ENCODE measurements at places on chromosomes 3 and 15. TPM values are rescaled to one million over a fixed set of nuclear protein-coding genes. Genes with fewer than 3 reads are reported as not detected.

TMEM212 gene
- not detected for total RNA-seq

DNA sequence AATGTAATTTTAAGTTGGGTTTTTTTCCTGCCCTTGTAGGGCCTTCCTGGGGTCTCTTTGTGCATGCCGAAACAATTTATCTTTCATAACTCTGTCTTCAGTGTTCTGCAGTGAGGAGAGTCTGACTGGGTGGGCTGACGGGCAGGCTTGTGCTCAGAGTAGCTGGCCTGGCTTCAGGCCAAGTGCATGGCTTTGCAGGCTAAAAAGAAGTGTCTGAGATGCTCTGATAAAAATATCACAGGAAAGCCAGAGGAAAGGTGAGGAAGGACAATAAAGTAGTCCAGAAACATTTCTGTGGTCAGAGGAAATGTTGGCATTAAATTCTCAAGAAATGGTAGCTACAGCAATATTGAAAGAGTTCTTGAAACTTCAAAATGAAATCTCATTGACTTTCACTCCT, 25.5 kb downstream of the ST3GAL6 start:
- no peaks in the 10 kb centered on the region for H3K27me3 ChIP-seq
- H3K4me3 ChIP-seq = no peak overlapping the region
- H3K36me3 ChIP-seq = no peaks in the 10 kb centered on the region
- no peak overlapping the region for H3K27ac ChIP-seq
- H3K4me1 ChIP-seq = peaks cover 5% of the 10 kb centered on the region
- DNase-seq = no peak

DNA sequence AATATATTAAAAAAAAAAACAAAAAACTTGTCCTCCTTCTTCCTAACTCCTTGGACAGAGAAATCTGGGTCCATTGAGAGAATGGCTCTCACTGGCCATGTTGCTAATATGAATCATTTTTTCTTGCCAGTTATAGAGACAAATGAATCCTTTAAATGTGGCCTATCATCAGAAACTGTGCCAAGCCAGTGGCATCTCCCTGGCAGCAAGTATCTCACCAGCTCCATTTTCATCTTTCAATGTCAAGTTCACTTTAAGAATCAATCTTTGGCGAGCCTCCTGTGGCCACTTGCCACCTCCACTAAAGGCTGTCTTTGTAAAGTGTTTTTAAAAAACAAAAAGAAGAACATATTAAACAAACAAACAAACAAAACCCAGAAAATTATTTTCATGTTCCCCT, 202.5 kb downstream of the TUSC7 start:
- no peak for DNase-seq
- no peaks in the 10 kb centered on the region for H3K4me1 ChIP-seq
- no peaks in the 10 kb centered on the region for H3K36me3 ChIP-seq
- no peak overlapping the region for H3K4me3 ChIP-seq
- no peak overlapping the region for H3K27ac ChIP-seq

DNA sequence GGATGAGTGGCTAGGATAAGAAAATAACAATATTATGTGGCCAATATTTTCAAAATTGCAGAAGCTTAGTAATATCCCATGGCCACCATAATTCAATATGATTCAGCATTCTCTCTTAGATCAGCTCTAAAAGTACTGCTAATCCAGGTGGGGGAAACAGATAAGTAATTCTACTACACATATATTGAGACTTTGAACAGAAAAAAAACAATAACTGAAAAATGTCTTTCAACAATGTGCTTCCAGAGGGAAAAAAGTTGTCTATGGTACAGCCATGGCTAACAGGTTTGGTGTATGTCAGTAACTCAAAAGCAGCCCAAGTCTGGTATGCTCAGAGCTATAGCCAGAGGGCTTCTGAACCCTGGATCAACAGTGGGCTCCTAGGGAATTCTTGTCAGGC, 42.4 kb upstream of the PPIB start:
- no peak overlapping the region for H3K27ac ChIP-seq
- DNase-seq = no peak
- no peaks in the 10 kb centered on the region for H3K4me1 ChIP-seq
- no peaks in the 10 kb centered on the region for H3K27me3 ChIP-seq
- no peaks in the 10 kb centered on the region for H3K36me3 ChIP-seq

ZNF502 gene
- 3.3 TPM for total RNA-seq

DNA sequence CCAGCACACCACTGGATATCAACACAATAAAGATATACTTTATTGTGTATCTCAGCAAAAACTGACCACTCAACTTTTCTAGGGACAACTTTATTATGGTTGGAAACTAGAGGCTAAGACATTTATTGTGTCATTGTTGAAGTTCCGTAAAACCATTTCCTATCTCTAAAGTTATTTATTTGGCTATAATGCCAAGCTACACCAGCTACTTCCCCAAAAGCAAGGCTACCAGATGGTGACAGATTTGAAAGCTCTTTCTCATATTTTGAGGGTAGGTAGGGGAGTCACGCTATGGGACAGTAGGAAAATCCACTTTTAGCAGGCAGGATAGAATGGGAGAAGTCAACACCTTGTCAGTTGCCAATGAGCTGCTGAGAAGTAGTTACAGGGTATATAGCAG, 834.6 kb upstream of the CFAP20DC start:
- no peaks in the 10 kb centered on the region for H3K4me1 ChIP-seq
- no peak for DNase-seq
- no peak overlapping the region for H3K27ac ChIP-seq
- H3K27me3 ChIP-seq = no peaks in the 10 kb centered on the region

CPLX3 gene
- not detected for total RNA-seq

GRCh38 chr15:100099976-100100375, 241.8 kb downstream of the ADAMTS17 start:
- H3K27me3 ChIP-seq = no peaks in the 10 kb centered on the region
- H3K4me1 ChIP-seq = no peaks in the 10 kb centered on the region
- H3K27ac ChIP-seq = no peak overlapping the region
- DNase-seq = no peak
- H3K36me3 ChIP-seq = no peaks in the 10 kb centered on the region

DNA sequence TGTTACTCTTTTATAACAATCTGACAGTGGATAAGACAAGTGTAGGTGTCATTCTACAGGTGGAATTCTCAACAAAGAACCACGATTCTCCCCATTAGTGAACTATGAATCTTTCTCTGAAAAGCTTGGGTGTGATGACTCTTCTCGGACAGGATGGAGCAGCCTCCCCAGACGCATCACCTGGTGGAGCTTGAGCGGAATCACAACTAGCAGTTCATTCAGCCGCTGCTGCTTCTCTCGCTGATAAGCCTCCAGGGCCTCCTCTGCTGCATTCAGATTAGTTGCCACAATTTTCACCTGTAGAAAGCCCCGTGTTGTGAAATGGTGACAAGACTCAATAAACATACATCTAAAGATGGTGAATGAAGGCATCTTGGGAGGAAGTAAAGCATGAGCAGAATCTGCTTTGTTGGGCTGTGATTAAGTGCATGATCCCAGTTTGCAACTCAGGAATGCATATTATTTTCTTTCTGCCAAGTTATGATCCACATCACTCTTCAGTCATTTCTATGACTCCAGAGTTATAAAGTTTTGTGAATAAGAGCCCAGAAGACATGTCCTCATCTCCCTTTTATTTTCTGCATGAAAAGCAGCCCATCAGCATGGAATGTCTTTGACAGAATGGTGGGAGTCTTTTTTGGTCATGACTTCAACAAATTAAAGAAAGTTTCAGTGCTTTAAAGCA, 93.6 kb downstream of the BOC start:
- no peaks in the 10 kb centered on the region for H3K36me3 ChIP-seq
- no peak overlapping the region for H3K27ac ChIP-seq
- no peaks in the 10 kb centered on the region for H3K27me3 ChIP-seq
- H3K4me1 ChIP-seq = no peaks in the 10 kb centered on the region
- DNase-seq = no peak

GRCh38 chr3:184140436-184140835, 5.3 kb downstream of the EIF2B5 start:
- peaks cover 14% of the 10 kb centered on the region for H3K4me1 ChIP-seq
- H3K27ac ChIP-seq = no peak overlapping the region
- no peaks in the 10 kb centered on the region for H3K36me3 ChIP-seq
- H3K4me3 ChIP-seq = no peak overlapping the region
- H3K27me3 ChIP-seq = no peaks in the 10 kb centered on the region

DNA sequence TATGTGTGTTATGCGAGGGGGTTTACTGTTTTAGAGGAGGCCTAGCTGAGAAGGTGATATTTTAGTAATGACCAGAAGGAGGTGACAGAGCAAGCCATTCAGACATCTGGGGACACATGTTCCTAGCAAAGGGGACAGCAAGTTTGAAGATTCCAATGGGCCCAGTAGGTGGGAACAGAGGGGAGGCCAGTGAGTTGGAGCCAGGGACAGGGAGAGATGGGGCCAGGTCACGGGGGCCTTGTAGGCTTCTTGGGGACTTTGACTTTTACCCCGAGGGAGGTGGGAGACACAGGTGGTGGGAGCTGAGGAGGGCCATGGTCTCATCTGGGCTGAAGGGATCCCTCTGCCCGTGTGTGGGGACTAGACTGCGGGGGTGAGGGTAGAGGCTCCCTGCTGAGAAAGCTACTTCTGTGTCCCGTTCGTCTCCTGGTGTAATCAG, 72.5 kb downstream of the MGLL start:
- H3K4me1 ChIP-seq = peaks cover 9% of the 10 kb centered on the region
- no peak for DNase-seq
- no peaks in the 10 kb centered on the region for H3K27me3 ChIP-seq
- H3K27ac ChIP-seq = no peak overlapping the region

DNA sequence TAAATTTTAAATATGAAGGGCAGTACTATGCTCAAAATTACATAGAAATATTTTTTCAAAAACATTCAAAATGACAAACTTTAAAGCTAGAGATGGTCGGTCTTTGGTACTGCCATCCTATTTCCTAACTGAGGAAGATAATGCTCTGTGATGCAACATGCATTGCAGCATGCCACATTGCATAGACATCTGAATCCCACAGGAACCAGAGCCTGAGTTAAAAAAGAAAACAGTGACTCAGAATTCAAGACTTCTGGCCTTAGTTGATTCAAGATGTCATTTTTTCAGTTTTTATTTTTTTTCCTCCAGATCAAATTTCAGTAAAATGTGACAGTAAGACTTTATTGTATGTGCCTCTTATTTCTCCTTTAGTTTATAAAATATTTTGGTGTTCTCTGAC, 33.1 kb downstream of the TP63 start:
- H3K36me3 ChIP-seq = no peaks in the 10 kb centered on the region
- DNase-seq = peak; percentile 48
- H3K27ac ChIP-seq = no peak overlapping the region

IL5RA gene
- 1.5 TPM for total RNA-seq

- H3K4me1 ChIP-seq = no peaks in the 10 kb centered on the region
- H3K27me3 ChIP-seq = peaks cover 13% of the 10 kb centered on the region
- no peak overlapping the region for H3K4me3 ChIP-seq
- H3K27ac ChIP-seq = no peak overlapping the region
Measured at GRCh38 chr15:87959080-87959479, 297.5 kb downstream of the NTRK3 start.

MUSTN1 gene
- 2.6 TPM for total RNA-seq

GRCh38 chr15:33720952-33721351, 247.3 kb upstream of the CHRM5 start:
- H3K27ac ChIP-seq = no peak overlapping the region
- H3K36me3 ChIP-seq = no peaks in the 10 kb centered on the region
- H3K4me3 ChIP-seq = no peak overlapping the region
- H3K4me1 ChIP-seq = no peaks in the 10 kb centered on the region
- no peak for DNase-seq

GOLGA8O gene
- total RNA-seq = 0.73 TPM

GRCh38 chr15:71526060-71526820, 284.1 kb upstream of the NR2E3 start:
- no peaks in the 10 kb centered on the region for H3K27me3 ChIP-seq
- no peak overlapping the region for H3K4me3 ChIP-seq
- peak; percentile 38 for DNase-seq
- no peak overlapping the region for H3K27ac ChIP-seq

- H3K27ac ChIP-seq = no peak overlapping the region
- no peak for DNase-seq
- H3K4me1 ChIP-seq = no peaks in the 10 kb centered on the region
Measured at GRCh38 chr3:138374573-138375134, 26.3 kb downstream of the MRAS start.

DNA sequence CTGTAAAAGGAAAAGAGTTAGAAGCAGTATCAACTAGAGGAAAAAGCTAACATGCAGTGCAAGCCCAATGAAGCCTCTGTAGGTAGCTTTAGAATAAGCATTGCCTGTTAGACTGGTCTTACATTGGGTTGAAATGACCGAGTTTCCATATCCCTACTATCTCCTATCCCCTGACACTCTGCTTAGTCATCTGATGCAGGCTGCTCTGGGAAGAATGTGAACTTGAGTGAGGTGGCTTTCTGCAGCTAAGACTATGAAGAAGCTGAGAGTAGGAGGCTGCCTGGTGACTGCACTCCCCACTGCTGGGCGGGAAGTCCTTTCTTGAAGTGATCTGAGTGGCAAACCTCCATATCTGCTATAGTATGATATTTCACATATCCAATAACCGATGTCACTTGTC, 64.7 kb downstream of the OXSM start:
- H3K27ac ChIP-seq = peak overlapping the region; percentile 6
- no peaks in the 10 kb centered on the region for H3K27me3 ChIP-seq
- peak; percentile 23 for DNase-seq
- H3K4me1 ChIP-seq = peaks cover 4% of the 10 kb centered on the region

TSEN2 gene
- 9.6 TPM for total RNA-seq

DNA sequence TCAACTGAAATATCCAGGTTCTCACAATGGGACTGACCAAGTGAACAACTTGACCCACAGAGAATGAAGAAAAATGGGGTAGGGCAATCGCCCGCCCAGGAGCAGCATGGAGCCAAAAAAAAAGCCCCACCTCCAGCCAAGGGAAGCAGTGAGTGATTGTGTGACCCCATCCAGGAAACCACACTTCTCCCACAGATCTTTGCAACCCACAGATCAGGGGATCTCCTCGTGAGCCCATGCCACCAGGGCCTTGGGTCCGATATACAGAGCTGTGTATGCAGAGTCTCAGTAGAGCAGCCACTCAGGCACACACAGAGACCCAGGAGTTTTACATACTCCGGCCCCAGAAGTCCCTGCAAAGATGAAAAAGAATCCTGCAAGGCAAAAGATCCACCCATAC, 35.7 kb downstream of the PYGO1 start:
- no peak overlapping the region for H3K27ac ChIP-seq
- DNase-seq = no peak
- no peaks in the 10 kb centered on the region for H3K36me3 ChIP-seq
- no peak overlapping the region for H3K4me3 ChIP-seq
- H3K4me1 ChIP-seq = no peaks in the 10 kb centered on the region

SPINT1 gene
- total RNA-seq = 197 TPM
